Stimulated activated CD4-positive, alpha-beta T cell treated with anti-CD3 and anti-CD28 coated beads, TNF-alpha, amount 100 ng/mL, for 1 hour (primary cell): ENCODE measurements at places on chromosomes 1 and 21.

GRCh38 chr1:223144914-223145313 lies 1.9 kb upstream of the TLR5 start:
- DNase-seq: no peak

DNA sequence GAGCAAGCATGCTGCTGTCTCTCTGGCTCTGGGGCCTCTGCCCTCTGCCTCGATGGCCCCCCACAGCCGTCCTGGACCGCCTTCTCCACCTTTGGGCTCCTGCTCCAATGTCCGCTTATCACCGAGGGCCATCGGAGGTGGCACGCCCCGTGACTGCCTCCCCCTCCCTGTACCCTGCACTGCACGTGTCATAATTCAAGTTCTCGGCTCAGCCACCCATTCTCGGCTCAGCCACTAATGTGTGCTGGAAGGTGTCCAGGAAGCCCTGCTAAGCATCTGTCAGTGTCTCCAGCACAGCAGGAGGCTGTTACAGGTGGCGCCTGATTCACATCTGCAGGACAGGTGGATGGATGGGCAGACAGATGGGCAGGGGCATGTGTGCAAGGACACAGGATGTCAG lies 45.5 kb downstream of the TP73 start:
- no peak for DNase-seq

GRCh38 chr1:74641876-74642275 lies 31.7 kb downstream of the ERICH3 start:
- no peak for DNase-seq

- no peak for DNase-seq
Observed at GRCh38 chr1:91781901-91782622, 103.9 kb downstream of the TGFBR3 start.

GRCh38 chr1:116854403-116854690 lies 55.4 kb upstream of the PTGFRN start:
- no peak for DNase-seq

DNA sequence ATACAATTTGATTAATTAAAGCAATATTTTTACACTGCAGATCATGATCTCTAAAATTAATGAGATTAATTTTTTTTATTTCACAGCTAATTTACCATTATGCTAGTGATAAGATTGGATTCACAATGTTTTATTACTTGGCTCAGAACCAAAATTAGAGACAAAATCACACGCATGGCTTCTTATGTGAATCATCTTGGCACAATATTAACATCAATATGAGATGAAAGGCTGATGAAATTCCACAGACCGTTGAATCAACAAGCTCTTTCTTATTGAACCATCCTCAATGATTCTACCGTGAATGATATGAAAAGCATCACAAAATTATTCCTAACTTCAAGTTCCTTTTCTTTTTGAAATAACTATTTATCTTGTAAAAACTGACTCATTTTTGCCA lies 544.9 kb downstream of the KCNT2 start:
- DNase-seq: no peak

DNA sequence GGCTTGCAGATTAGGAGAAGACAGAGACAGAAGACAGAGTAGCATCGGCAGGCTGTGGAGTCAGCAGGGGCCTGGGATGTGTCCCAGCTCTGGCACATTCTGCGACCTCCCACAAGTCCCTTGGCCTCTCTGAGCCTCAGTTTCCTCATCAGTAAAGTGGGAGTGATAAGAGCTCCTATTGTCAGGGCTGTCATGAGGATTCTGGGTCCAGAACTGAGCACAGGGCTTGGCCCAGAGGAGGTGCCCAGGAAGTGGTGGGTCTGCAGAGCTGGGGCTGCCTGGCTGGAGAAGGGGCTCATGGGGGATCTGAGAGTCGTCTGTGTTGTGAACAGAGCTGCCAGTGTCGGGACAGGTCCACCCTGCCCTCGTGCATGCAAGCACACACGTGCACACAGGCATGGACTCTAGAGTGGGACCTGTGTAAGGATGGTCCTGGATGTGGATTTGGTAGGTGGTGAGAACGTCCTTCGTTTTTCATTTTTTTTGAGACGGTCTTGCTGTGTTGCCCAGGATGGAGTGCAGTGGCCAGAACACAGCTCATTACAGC lies 262.9 kb downstream of the PTPRU start:
- DNase-seq: no peak

- DNase-seq: no peak
Observed at GRCh38 chr1:111647736-111648135, 28.1 kb downstream of the RAP1A start.

DNA sequence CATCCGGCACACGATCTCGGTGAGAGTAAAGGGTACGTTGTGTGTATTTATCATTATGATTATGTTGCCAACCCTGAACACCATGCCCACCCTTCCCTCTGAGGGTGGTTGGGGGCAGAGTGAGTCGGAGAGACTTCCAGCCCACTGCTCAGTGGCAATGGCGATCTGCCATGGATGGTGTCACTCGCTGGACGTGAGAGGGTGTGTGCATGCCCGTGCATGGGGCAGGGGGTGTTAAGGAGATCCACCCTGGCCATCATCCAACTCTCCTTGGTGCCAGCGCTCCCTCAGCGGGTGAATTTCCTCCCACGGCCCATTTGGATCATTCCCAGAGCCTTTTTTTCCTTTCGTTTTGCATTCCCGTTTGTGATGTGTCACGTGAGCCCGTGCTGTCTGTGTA lies 74.1 kb upstream of the CNTN2 start:
- DNase-seq: no peak

- DNase-seq: no peak
Observed at GRCh38 chr1:19811206-19811851, 3.8 kb downstream of the RNF186 start.

- no peak for DNase-seq
Observed at GRCh38 chr1:192907545-192908243, 98.9 kb downstream of the RGS2 start.

- DNase-seq: no peak
Observed at GRCh38 chr1:186858923-186859322, 30.2 kb downstream of the PLA2G4A start.

GRCh38 chr1:52636721-52637695 lies 4.0 kb downstream of the SHISAL2A start:
- DNase-seq: peak; percentile 41

GRCh38 chr1:231201979-231202633 lies 38.9 kb upstream of the GNPAT start:
- no peak for DNase-seq

DNA sequence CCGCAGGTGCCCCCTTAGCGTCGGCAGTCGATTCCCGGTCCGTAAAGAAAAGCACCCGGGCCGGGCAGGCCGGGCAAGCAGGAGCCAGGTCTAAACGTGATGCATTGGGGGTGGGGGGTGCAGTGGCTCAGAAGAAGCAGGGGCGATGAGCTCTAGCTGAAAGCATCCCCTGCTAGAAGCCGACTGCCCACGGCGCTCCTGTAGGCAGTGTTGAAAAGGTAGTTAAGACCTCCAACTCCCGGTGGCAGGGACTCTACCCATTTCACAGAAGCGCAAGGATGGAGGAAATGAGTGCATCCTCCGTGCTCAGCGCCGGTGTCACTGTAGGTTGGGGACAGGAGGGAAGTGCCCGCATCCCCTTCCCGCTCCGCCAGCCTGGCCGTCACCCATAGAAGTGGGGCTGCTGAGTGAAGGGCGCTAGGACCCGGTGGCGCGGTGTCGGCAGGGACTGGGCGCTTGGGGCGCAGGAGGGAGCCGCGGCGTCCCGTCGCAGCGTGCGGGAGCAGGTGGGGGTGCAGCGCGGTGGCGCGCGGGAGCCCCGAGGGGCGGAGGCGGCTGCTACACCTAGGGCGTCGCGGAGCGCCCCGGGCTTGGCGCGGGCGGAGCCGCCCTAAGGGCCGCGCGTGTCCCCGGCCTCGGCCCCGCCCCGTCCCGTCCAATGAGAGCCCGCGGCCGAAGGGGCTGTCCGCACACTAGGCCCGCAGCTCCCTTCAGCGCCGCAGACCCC lies at the start of gene WNT2B:
Gene WNT2B (plus strand): TSS at position 688 of the 727 bp plus-strand sequence. CDS start 298 bp downstream, outside the sequence.
- DNase-seq: no peak

GRCh38 chr1:163170975-163171676 lies 31.6 kb downstream of the RGS5 start:
- no peak for DNase-seq

- DNase-seq: no peak
Observed at GRCh38 chr1:205961405-205961804, 18.1 kb upstream of the SLC26A9 start.

- no peak for DNase-seq
Observed at GRCh38 chr1:15347182-15347581, 62.5 kb upstream of the EFHD2 start.

DNA sequence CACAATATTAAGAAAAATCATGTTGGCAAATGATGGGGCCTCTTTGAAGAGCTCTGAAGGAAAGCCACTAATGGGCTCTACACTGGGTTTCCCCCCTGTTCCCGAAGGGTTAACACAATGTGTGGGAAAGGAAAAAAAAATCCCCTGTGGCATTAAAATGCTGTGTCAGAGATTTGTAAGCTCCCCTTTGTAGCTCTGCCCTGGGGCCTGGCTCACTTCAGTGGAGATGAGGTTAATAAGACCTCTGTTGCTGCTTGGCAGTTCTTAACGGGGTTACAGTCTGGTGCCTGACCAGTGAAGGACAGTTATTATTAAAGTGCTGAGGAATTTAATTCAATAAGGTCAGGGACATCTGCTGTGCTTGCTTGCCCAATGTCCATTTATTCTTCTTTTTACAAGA lies 129.7 kb upstream of the UBE2U start:
- DNase-seq: no peak

DNA sequence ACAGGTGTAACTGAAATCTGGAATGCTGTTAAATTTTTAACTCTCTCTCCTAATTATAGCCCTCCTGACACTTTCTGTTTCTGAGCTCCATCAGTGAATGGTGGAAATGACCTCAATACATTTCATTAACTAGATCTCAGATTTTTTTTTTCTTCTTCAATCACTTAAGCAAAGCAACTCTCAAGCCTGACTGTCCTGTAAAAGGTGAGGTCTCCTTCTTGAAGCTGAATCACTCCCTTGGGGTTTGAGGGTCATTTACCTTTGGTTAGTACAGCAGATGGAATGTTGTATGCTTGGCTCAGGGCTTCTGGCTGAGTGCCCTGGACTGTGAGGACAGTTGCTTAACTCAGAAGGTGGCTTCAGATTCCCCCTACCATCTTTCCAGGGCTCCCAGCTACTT lies 518.7 kb downstream of the PTPRC start:
- DNase-seq: no peak

- no peak for DNase-seq
Observed at GRCh38 chr1:63557365-63557987, 34.2 kb downstream of the EFCAB7 start.

DNA sequence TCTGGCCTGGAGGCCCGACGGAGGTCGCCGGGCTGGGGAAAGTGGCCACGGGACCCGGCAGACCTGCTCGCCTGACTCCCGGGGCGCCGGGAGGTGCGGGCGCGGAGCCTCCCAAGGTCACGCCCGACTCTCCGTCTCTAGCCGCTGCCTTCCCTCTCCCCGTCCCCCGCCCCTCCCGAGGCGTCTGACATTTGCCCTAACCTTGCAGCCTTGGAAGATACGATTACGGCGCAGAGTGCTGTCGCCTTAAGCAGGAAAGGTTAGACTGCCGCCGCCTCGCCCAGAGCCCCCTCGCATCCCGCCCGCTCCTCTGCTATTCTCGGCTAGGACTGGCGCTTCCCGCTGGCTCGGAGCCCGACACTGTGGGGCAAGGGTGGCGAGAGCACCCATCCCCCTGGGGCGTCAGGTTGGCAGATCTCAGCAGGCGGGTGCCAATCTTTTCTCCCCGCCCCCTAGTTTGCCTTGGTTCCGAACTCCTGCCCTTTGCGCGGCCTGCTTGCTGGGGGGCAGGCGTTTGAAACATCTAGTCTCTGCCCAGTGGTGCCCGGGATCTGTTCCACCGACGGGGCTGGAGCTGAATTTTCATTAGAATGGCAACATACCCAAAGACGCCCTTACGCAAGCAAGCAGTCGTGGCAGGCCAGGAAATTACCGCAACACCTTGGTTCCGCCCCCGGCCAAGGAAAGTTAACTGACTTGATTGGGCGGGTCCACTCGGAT lies 835 bp downstream of the PGM1 start:
- peak; percentile 31 for DNase-seq

DNA sequence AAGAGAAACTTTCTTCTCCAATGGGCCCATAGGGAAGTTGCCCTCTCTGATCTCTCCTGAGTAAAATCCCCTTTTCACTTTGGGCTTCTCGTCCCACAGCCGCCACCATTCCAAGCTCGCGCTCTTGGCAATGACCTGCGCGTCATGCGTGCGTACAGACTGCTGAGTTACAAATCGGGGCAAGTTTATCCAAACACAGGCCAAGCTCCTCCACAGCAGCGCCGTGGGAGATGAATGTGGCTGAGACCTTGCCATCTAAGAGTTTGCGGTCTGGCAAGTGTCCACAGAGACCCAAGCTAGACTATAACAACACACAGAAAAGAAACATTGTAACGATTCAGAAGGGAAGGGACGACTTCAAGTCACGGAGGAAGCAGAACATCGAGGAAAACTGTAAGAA lies 116.3 kb upstream of the SOD1 start:
- no peak for DNase-seq

- no peak for DNase-seq
Observed at GRCh38 chr1:103194060-103194459, 85.7 kb upstream of the COL11A1 start.

DNA sequence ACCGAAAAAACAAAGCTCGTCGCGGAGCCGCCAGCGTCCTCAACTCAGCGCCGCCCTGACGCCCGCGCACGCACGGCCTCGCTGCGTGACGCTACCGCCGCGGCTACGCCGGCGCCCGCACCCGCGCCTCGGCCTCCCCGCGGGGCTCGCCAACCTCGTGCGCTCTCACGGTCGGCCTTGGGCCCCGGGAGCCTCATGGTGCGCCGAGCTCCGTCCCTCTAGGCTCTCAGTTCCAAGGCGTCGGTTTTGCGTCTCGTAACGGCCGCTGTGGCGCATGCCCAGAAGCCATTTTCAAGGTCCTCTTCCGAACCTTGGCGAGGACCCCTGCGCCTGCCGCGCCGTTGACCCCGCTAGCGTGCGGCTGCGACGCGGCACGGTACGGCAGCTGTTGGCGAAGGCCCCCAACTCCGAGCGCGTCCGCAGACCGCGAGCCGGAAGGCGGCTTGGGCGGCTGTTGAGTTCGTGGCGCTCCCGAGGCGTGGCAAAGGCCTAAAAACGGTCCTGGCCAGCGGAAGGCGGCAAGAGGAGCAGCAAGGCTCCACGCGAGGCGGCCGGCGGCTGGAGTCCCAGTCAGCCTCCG lies at the start of gene HENMT1:
Gene HENMT1 (minus strand): TSS at position 64 of the 580 bp plus-strand sequence. CDS start 1,209 bp downstream, outside the sequence.
- peak; percentile 25 for DNase-seq

- no peak for DNase-seq
Observed at GRCh38 chr1:203508463-203509073, 14.6 kb downstream of the OPTC start.

DNA sequence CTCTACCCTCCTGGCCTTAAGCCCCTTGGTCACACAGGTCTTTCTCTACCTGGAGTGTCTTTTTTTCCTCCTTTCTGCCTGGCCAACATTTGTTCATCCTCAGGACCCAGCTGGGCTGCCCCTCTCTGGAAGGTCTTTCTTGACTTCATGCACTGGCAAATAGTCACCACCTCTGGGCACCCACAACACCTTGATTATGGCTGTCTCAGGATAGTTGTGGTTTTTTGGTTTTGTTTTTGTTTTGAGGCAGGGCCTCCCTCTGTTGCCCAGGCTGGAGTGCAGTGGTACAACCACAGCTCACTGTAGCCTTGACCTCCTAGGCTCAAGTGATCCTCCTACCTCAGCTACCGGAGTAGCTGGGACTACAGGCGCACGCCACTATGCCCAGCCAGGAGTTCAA lies 10.8 kb downstream of the RPS6KA1 start:
- DNase-seq: no peak

GRCh38 chr1:151311589-151312331 lies 15.5 kb downstream of the PI4KB start:
- peak; percentile 59 for DNase-seq

GRCh38 chr1:232011961-232012360 lies 385.4 kb downstream of the DISC1 start:
- no peak for DNase-seq

GRCh38 chr1:230215529-230215928 lies 148.5 kb downstream of the GALNT2 start:
- no peak for DNase-seq
